ENCODE measurements at places on chromosomes 7 and 10.
A peak's percentile ranks its signal among the peaks of the same experiment; 100 is the strongest.

GRCh38 chr7:107463139-107464078, 6.4 kb upstream of the GPR22 start:
- DNase-seq = peak; percentile 8

DNA sequence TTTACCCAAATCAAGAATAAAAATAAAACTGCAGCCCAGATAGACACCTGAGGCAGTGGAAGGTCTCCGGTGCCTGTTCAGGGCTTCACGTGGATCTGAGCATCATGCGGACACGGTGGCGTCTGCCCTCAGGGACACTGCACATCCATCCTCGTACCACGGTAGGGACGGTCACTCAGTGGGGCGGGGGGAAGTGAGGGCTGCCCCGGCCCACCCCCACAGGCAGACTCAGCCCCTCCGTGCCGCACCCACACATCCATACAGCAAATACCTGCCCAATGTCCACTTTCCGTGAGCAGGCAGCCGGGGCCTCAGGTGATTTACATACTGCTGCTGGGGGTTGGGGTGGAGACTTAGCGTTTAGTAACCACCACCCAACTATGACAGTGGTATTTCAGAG, 207.8 kb downstream of the DIP2C start:
- no peak for DNase-seq

DNA sequence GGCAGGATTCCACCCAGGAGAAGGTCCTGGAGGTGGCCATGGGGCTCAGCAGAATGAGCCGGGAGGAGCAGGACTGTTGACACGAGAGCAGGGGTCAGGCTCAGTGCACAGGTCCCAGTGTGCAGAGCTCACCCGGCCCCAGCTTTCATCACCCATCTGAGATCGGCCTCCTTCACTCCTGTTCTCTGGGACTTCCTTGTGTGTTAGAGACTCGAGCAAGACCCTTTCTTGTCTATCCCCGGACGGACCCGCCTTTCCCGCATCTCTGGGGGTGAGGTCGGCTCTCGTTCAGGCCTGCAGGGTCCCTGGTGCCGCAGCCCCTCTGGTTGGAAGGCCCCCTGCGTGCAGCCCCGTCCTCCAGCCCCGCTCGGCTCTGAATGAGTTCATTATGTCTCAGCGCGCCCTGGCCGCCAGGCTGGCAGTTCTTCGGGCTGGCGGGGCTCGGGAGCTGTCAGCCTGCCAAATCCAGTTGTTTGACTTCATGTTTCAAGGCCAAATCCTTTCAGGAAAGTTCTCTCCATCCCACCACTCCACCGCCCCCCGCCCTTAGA, 127.9 kb downstream of the LHPP start:
- DNase-seq = no peak

- no peak for DNase-seq
Observed at GRCh38 chr10:94403380-94404213, 1.3 kb downstream of the TBC1D12 start.

GRCh38 chr10:44779511-44779910, 131.6 kb upstream of the TMEM72 start:
- DNase-seq = no peak

DNA sequence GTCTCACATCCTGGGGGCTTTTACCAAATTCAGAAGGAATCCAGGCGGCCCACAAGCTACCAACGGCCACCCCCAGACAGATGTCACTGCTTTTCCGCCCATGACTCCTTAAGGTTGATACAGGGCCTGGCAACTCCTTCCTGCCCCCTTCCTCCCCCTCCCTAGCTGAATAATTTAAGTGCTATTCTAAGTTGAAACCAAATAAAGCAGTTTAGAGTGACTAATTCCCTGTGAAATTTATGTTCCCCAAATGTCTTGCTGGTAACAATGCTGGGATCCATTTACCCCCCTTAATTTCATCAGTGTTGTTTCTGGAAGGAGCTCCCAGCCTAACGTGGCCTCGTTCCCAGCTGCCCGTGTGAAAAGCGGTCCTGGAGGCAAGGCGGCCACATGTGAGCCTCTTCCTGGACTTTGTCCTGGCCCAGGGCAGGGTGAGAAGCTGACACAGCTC, 109.6 kb downstream of the TMEM130 start:
- DNase-seq = no peak

All from stimulated activated CD4-positive, alpha-beta T cell treated with anti-CD3 and anti-CD28 coated beads, TNF-alpha, amount 100 ng/mL, for 24 hours (primary cell).